ENCODE measurements at places on chromosomes 5 and 9.

DNA sequence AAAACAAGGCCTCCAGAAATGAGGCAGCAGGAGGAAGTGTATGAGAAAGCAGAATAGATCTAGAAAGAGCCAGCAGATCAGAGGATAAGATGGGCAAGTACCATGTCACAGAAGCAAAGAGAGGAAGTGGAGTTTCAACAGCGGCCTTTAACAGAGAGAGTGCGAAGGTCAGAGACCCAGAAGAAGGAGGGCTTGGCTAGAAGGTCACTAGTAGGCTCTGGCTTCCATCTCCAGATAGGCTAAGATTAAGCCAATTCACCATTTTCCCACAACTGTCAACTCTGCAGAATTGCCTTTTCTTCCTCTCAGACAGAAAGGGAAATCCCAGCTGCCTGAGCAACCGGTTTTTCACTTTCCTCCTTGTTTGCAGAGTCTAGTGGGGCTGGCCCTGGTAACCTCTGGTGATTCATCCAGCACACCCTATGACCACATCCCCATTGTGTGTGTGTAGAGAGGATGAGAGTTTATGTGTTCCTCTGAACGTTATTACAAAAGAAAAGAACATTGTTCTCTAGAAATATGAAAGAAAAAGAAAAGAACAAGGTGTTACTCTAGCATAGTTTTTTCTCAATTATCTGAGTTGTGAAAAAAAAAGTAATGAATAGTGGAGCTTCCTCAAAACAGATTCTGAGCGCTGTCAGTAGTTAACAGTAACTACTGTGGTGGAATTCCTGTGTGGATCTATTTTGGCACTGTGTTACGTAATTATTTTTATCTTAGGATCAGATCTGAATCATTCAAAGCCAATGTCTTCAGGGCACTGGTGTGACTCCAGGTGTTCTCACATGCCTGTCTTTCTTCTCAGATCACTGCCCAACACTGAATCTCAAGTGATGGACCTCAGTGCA, 220.4 kb downstream of the ARRDC3 start:
- DNase-seq = no peak

DNA sequence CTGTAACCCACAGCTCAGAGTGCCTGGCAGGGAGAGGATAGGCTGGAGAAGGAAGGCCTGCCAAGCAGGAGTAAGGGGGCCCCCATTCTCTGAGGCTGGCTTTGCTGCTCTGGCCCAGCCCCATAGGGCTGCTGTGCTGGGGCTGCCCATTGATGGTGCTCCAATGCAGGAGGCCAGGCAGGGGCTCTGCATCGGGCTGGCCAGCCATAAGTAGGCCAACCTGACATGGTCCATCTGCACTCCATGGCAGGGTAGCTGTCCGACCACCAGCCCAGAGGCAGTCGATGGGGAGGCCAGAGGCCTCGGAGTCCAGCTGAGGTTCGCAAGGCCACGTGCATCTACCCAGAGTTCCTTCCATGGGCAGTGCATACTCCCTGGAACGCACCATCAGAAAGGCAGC, 75.0 kb upstream of the PITX1 start:
- DNase-seq = no peak

DNA sequence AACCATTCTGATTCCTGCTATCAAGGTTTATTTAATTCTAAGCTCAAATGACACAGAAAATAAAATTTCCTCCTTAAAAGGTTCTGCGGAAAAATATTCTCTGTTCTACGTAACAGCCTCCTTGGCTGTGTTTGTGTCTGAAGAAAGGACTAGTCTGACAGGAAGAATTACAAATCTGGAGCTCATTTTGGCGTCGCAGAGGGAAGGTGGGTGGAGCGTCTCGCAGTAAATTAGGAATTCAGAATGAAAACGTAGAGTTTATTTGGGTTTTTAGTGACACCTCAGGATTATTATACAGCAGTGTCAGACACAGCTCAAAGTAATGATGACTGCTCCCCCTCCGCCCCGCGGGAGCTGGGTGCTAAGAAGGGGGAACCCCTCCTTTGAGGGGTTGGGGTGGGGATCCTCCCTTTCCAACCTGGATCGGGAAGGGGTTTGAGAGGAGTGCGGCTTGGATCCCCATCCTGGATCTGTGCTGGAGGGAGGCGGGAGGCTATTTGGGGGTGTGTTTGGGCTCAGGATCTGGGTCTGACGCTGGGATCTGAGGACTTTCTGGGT, 933 bp upstream of the TGFBR1 start:
- DNase-seq = no peak

DNA sequence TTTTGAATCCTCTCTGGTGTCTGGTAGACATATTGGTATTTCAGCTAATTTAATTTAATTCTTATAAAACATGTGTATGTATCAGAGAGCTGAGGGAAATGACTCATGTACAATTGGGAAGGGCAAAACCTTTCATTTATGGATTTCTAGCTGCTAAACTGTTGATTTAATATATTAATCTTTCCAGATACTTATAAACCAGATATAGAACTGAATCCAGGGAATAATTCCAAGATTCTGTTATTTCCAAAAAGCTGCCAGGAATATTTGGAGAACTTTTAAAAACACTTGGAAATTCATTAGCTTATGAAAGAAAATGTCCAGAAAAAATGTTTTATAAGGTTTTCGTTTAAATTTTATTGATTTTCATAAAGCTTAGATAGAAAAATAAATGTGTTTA, 295.5 kb downstream of the YTHDC2 start:
- DNase-seq = no peak

- DNase-seq = no peak
Observed at GRCh38 chr5:73370640-73371583, 77.7 kb downstream of the FOXD1 start.
